ENCODE measurements at places on chromosomes 12 and 14.

DNA sequence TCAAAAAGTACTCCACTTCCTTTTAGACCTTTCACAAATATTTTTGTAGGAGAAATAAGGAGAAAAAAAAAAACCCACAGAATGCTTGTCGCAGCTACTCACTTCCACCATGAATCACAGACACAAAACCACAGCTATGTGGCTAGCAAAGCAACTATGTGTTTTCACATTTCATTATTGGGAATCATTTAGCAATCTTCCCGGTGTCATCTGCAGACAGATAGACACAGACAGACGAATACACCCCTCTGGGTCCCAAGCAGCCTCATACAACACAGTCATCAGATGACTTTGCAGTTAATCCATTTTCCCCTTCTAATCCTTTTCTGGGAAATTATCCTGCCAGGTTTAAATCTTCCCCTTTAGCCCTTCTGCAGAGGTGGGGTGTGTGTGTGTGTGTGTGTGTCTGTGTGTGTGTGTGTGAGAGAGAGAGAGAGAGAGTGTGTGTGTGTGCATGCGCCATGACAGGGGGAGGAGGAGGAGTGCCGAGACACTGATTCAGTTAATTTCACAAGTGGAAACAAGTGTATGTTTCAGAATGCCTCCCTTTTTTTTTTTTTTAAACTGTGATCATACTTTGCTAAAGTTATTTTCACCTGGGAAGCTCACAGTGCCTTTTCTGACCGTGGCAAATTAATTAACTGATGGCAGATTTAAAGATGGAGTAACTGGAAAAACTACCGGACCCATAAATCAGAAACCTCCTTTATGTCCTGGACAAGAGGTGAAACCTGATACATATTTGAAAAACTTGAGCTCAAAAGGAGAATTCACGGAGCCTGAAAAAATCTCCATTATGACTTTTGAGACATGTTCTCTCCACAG lies 39.9 kb downstream of the LTBP2 start:
- DNase-seq: no peak

DNA sequence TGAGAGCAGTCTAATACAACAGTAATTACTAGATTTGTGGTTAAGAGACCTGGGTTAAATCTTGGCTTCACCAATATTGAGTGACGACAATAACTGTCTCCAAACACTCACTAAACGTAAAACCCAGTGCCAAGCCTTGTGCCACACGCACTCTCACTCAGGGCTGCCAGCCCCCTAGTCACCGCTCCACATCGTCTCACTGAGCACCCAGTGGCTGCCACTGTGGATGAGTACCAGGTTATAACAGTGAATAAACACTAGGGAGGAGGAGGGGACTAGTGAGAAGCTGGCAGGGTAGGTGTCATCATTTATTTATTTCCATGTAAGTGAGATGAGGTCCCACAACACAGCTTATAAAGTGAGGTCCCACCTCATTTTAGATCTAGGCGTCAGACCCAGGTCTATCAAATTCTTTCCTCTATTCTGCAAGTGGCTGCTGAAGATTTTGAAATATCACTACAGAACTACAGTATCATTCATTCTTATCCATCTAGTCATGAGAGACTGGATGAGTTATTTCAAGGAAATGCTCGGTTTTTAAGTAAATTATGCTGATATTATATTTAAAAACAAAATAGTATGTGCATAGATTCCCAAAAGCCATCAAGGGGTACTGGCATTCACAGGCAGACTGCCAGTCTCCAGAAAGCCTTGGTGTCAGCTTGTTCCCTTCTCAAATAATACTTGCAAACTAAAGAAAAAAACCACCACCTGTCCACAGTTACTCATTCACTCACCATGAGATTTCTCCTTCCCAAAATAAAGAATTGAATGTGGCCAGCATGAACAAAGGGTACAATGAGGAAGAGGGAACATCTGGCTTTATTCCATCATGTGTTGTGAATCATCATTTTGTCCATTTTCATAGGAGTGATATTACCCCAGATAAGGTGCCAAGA lies 84.0 kb downstream of the PTPN21 start:
- no peak for DNase-seq

GRCh38 chr12:8065991-8066594 lies at the start of gene C3AR1:
C3AR1 (minus strand) TSS chr12:8066359; CDS start chr12:8060185, 6,174 bp downstream.
- DNase-seq: no peak

- no peak for DNase-seq
Observed at GRCh38 chr12:127041985-127042625, 1224.9 kb upstream of the TMEM132C start.

- no peak for DNase-seq
Observed at GRCh38 chr12:52247622-52248540, 14.8 kb downstream of the KRT7 start.

DNA sequence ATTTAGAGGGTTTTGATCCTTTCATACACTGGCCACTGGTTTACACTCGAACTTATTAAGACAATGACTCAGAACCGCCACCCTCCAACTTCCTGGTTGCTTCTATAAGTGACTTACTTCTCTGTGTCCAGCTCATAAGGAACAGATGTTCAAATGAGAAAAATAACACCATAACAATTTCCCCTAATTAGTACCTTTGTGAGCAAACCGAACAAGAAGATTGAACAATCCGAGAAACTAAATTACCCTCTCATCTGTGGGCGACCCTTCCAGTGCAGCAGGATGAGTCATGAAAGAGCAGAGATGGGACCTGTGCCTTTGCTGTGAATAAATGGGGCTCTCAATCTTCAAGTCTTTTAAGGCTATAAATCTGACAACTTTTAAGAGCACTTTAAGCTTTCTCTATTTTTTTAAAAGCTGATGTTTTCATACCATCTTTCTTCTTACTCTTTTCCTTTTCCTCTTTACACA lies 146.8 kb upstream of the RASSF8 start:
- no peak for DNase-seq

DNA sequence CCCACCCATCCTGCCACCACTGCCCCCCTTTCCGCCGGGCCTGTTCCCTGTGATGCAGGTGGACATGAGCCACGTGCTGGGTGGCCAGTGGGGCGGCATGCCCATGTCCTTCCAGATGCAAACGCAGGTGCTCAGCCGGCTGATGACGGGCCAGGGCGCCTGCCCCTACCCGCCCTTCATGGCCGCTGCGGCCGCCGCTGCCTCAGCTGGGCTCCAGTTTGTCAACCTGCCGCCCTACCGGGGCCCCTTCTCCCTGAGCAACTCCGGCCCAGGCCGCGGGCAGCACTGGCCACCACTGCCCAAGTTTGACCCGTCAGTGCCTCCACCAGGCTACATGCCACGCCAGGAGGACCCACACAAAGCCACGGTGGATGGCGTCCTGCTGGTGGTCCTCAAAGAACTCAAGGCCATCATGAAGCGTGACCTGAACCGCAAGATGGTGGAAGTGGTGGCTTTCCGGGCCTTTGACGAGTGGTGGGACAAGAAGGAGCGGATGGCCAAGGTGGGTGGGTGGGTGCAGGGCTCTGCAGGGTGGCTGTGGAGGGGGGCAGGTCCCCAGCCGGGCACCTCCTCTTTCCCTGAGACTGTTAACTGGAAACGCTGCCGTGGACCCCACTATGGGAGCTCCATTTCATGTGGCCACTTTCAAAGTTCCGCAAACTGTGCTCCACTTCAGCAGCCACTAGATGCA lies 10.8 kb downstream of the SETD1B start:
- no peak for DNase-seq

DNA sequence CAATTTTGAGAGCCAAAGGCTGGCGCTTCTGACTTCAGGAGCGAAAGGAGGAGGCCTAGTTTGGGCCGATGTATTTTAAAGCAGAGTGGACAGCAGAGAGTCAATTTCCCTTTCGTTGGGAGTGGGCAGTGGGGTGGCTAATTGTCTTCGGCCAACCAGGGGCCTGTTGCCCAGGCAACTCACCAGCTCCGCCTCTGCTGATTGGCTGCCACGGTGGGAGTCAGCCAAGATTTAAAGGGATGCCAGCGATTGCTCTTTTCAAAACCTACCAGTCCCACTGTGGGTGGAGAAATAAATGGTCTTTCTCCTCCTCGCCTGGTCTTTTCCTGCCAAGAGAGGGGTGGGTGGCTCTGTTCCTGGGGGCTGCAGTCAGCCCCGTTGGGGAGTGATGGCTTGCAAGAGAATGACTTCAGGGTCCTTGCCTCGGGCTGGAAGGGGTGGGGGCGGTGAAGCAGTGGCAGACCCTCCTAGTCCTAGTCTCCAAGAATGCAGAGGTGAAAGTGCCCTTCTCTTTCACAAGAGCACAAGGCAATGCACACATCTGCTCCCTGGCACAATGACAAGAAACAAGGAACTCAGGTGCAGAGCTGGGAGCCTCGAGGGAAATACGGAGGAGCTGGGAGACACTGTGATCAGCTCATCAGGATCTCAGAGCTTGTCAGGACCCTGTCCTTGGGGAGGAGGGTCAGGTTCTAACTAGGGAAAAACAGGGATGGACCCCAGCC lies 37.7 kb downstream of the RASAL1 start:
- DNase-seq: no peak

- peak; percentile 67 for DNase-seq
Observed at GRCh38 chr14:54902521-54903420, at the start of gene GCH1. GCH1 (minus strand) TSS chr14:54902826; CDS start chr14:54902663, 163 bp downstream.

- no peak for DNase-seq
Observed at GRCh38 chr12:12979731-12980259, 20.3 kb downstream of the HEBP1 start.

DNA sequence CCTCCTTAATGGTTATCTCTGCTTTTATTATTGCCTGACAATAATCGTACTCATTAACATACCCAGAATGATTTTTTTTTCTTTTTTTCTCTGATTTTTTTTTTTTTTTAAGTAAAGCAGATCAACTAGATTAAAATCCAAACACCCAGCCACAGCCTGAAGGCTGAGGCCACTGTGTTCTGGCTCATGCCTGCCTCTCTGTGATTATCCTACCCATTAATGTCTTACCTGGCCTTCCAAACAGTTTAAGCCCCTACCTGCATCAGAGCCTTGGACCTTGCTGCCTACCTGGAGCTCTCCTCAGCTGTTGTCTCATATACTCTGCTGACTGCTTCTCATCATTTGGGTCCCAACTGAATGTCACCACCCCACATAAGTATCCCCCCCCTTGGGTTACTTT lies 6.8 kb upstream of the TMED10 start:
- DNase-seq: no peak

- no peak for DNase-seq
Observed at GRCh38 chr12:108816652-108817335, 40.6 kb downstream of the SSH1 start.

GRCh38 chr12:49038291-49038955 lies 19.8 kb upstream of the PRKAG1 start:
- no peak for DNase-seq

DNA sequence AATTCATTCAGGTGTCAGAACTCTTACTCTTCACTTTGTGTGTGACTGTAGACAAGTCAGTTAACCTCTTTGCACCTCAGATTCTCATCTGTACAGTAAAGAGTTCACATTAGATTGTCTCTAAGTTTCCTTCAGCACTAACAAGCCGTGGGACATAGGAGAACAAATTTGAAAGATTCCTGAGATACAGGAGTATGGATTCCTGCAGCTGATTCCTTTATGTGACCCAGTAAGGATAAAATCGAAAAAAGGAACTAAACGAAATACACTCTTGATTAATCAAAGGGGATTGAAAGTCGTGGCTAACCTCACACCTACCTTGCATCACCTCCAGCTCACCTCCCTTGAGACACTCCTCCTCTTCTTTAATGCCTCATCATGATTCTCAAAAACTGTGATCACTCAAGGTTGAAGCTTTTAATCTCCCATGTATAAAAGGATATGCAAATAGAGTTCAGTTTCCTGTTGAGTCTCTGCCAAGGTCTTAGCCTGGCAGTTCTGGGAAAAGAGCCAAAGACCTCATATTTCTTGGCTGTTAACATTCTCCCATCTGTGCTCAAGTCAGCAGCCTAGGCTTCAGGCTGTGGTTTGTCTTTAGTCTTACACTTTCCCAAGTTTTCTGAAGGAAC lies 156.6 kb downstream of the DAD1 start:
- DNase-seq: no peak

- DNase-seq: no peak
Observed at GRCh38 chr14:75426332-75427125, 1.3 kb upstream of the JDP2 start.

GRCh38 chr12:82672811-82673495 lies 13.8 kb upstream of the TMTC2 start:
- DNase-seq: no peak

GRCh38 chr12:52361553-52361952 lies 5.7 kb downstream of the KRT85 start:
- DNase-seq: no peak

DNA sequence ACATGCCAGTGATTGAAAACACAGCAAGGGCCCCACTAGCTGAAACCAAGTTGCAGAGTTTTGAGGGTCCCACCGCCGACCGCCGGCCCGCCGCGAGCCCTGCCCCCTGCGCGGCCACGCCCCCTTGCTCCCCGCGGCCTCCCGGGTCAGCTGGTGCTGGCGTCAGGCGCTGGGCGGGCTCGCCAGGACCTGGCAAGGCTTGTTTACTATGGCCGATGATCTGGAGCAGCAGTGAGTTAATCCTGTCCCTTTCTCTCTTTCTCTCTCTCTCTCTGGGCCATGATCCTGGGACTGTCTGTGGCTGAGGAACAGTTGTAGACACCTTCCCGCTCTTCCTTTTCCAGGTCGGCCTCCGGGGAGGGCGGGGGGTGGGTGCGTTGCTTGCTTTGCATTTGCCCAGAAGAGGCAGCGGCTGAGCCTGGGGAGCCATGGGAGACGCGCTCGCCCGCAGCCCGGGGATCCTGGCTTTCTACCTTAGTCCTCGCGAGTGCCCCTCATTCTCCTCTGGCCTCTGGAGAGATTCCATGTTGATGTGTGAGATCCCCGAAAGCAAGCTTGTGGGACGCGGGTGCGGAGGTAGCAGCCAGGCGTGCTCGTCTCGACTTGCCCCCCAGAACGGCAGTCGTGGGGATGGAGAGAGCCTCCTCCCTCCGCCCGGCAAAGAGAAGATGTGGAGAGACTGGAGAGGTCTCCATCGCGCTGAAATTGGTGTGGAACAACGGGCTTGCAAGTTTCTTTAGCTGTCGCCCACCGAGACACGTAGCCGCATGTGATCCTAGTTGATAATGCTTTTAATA lies at the start of gene ABHD4:
TSS of gene ABHD4 (plus strand) at position 202 of the 797 bp plus-strand sequence. CDS start at position 209, 7 bp downstream.
- peak; percentile 60 for DNase-seq

DNA sequence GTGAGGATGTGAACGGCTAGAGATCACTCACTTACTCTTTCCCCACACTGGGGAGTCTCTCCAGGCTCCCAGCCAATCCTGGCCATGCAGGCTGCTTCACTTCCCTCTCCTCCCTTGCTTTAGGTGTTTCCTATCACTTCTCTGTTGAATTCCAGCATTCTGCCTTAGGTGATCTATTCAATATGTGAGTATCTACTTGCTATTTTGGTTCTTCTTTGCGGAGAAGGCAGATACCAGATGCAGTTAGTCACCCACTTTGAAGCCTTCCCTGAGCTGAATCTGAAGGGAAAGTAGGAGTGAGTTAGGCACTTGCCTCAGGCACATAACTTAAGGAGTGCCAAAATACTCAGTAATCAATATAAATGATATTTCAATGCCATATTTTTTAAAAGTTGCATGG lies 36.0 kb upstream of the FAR2 start:
- DNase-seq: no peak

GRCh38 chr14:21042918-21043317 lies 756 bp downstream of the RNASE7 start:
- DNase-seq: no peak

Measured in stimulated activated CD8-positive, alpha-beta memory T cell treated with anti-CD3 and anti-CD28 coated beads, Interleukin-2, amount 100 ng/mL, for 48 hours (primary cell).